ENCODE measurements at places on chromosomes 5 and 9.

- H3K36me3 ChIP-seq, result no peaks in the 10 kb centered on the region
- no peaks in the 10 kb centered on the region for H3K4me1 ChIP-seq
- no peak overlapping the region for H3K4me3 ChIP-seq
- H3K27me3 ChIP-seq, result no peaks in the 10 kb centered on the region
- no peak for DNase-seq
Measured at GRCh38 chr5:141260458-141261237, 15.5 kb downstream of the PCDHB15 start.

GRCh38 chr5:176822041-176822792 lies 11.9 kb downstream of the UNC5A start:
- no peak for DNase-seq
- no peak overlapping the region for H3K4me3 ChIP-seq
- H3K27me3 ChIP-seq, result no peaks in the 10 kb centered on the region
- H3K27ac ChIP-seq, result no peak overlapping the region
- no peaks in the 10 kb centered on the region for H3K36me3 ChIP-seq
- no peaks in the 10 kb centered on the region for H3K4me1 ChIP-seq

DNA sequence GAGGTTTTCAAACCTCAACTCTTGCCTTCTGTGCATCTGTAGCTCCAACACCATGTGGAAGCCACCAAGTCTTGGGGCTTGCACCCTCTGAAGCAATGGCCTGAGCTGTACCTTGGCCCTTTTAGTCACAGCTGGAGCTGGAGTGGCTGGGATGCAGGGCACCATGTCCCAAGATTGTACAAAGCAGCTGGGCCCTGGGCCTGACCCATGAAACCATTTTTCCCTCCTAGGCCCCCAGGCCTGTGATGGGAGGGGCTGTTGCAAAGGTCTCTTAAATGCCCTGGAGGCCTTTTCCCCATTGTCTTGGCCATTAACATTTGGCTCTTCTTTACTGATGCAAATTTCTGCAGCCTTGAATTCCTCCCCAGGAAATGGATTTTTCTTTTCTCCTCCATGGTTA lies 11.8 kb upstream of the ENTREP1 start:
- H3K4me3 ChIP-seq, result no peak overlapping the region
- H3K27me3 ChIP-seq, result peaks cover 7% of the 10 kb centered on the region
- no peaks in the 10 kb centered on the region for H3K36me3 ChIP-seq
- no peak overlapping the region for H3K27ac ChIP-seq

DNA sequence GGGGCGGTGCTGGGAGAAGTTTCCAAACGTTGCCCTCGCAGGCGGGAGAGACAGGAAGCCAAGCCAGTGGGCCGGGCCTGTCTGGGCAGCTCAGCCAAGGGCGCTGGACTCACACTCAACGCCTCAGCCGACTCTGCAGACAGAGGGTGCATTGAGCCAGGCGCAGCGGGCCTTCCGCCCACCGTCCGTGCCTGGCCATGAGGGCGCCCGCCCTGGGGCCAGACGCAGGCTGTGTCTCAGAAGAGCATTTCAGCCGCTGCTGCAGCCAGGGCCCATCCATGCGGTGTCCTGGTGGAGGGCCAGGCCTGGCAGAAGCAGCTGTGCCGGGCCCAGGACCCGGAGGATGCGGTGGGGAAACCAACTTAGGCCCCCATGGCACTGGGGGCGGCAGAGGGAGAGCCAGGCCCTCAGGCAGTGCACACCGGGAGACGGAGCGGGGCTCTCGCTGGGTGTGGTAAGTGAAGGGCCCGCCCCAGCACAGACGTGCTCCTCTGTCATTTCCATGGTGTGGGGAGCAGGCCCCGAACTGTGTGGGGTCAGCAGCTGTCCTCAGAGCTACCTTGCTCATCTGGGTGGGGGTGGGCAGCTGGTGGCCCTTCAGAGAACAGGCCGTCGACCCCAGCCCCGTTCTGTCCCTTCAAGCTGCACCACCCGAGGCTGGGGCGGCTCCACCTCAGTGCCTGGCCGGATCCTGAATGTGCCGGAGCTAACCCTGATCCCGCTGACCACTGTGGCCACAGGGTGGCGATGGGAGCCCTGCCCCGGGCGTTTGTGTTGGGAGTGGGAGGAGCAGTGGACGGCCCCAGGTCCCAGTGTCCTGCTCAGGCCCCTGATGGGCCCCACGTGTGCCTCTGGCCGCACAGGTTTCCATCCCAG lies 18.0 kb downstream of the DNLZ start:
- DNase-seq, result peak; percentile 74
- no peak overlapping the region for H3K4me3 ChIP-seq
- peaks cover 49% of the 10 kb centered on the region for H3K4me1 ChIP-seq
- H3K36me3 ChIP-seq, result peaks cover 24% of the 10 kb centered on the region
- no peaks in the 10 kb centered on the region for H3K27me3 ChIP-seq

DNA sequence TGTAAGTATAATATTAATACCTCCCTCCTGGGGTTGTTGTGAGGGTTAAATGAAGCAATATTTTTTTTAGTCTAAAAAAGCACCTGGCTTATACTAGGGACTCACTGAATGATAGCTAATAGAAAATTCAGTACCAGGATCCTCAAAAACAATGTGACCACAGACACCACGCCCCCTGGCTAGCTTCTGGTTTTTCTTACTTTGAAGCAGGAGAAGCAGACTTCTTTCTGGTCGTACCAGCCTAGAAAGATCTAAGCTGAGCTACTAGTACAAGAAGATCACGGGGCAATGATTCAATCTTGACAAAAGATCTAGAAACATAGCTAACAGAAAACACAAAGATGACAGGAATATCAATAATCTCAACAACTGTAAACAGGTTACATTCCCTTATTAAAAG lies 218.5 kb upstream of the SLC30A5 start:
- H3K36me3 ChIP-seq, result no peaks in the 10 kb centered on the region
- H3K27me3 ChIP-seq, result no peaks in the 10 kb centered on the region
- H3K4me1 ChIP-seq, result no peaks in the 10 kb centered on the region
- no peak overlapping the region for H3K27ac ChIP-seq
- no peak overlapping the region for H3K4me3 ChIP-seq

GRCh38 chr5:32785611-32786254 lies 74.6 kb downstream of the NPR3 start:
- no peak overlapping the region for H3K4me3 ChIP-seq
- H3K36me3 ChIP-seq, result no peaks in the 10 kb centered on the region
- no peak for DNase-seq
- H3K27ac ChIP-seq, result peak overlapping the region; percentile 76

DNA sequence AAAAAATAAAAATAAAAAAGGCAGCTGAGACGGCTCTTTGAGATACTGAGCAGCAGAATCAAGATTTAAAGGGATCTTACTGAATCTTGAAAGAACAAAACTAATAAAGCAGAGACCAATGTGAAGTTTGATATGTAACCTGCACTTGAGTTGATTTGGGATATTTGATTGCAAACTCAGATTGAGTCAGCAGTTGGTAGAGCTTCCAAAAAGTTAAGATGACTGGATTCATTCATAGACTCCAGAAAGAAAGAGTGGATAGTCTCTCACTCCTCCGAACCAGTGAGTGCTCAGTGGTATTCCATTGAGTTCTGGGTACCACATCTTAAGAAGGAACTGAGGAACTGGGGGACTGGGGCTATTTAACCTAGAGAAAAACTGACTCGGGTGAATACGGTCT lies 52.7 kb upstream of the TESK1 start:
- H3K4me3 ChIP-seq, result no peak overlapping the region
- peaks cover 27% of the 10 kb centered on the region for H3K36me3 ChIP-seq
- H3K27me3 ChIP-seq, result no peaks in the 10 kb centered on the region

DNA sequence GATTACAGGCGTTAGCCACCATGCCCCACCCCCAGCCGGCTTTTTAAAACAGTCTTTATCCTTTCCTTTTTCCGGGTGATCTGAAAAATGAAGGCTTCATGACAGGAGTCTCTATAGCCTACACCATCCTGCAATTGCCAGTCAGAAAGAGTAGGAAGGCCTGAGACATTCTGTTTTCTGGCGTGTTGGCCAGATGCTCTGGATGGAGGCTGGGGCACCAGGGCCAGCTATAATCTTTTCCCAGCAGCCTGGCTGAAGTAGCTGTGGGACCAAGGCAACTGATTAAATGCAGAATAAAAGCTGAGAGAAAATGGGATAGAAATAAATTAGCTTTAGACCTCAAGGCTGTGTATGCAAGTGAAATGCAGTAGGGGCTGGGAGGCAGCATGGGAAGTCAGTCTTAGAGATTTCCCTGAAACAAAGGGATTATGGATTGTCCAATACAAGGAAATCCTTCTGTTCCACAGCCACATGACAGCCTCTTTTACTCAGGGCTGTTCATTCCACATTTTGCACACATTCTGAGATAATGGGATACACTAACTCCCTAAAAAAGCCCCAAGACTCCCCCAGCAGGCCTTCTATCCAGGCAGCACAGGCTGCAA lies 116.0 kb upstream of the LRRTM2 start:
- H3K27ac ChIP-seq, result no peak overlapping the region
- H3K36me3 ChIP-seq, result no peaks in the 10 kb centered on the region
- DNase-seq, result no peak
- H3K4me1 ChIP-seq, result no peaks in the 10 kb centered on the region
- H3K27me3 ChIP-seq, result no peaks in the 10 kb centered on the region
- H3K4me3 ChIP-seq, result no peak overlapping the region

- H3K4me3 ChIP-seq, result peak overlapping the region; percentile 58
- H3K36me3 ChIP-seq, result no peaks in the 10 kb centered on the region
Measured at GRCh38 chr5:50968356-50969149, 302.1 kb downstream of the PARP8 start.
